ENCODE measurements at places on chromosomes 12 and 14.

- no peak for DNase-seq
These were observed 605 bp downstream of the ANKRD52 start for GRCh38 chr12:56257491-56258067.

- DNase-seq = peak; percentile 86
These were observed 532 bp downstream of the FKBP11 start for GRCh38 chr12:48924617-48925303.

GRCh38 chr14:70086685-70087379 lies 101.9 kb downstream of the SLC8A3 start:
- DNase-seq = no peak

DNA sequence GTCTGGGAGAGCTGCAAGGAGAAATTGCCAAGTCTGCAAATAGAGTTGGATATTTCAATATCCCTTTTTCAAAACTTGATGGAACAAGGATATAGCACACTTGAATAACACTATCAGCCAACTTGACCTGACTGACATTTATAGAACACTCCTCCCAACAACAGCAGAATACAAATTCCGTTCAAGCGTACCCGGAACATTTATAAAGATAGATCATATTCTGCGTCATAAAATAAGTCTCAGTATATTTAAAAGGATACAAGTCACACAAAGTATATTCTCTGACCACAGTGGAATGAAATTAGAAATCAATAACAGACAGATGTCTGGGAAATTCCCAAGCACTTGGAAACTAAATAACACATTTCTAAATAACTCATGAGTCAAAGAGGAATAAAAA lies 29.0 kb upstream of the MEG3 start:
- DNase-seq = no peak

GRCh38 chr14:97777622-97778355 lies 980.6 kb downstream of the VRK1 start:
- DNase-seq = peak; percentile 13

DNA sequence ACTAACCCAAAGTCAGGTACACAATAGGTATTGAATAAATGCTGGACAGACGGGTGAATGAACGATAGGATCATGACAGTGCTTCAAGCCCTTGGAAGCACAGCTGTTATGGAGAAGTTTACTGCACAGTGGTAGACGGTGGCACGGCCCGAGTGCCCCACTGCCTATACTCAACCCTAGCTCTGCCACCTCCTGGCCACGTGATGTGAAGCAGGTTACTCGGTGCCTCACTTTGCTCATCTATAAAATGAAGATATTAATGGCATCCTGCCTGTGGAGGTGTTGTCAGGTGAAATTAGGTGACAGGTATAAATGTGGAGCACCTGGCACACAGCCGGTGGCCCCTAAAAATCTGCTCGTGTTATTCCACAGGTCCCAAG lies 5.8 kb downstream of the ASB2 start:
- peak; percentile 81 for DNase-seq

DNA sequence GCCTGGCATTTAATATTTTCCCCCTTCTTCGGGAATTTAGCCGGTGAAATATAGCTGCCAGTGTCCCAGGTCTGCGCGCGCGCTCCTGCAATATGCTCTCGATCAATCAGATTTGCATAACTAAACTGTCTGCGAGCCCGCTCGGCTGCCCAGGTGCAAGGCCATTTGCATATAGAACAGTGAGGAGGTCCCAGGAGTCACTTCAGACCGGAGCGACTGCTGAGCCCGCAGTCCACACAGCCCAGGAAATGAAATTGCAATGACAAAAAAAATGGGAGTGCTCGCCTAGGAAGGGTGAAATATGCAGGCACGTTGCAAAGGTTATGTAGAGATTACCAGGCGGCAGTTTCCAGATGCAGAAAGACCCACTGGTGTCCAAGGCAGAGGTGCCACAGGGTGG lies 228.5 kb downstream of the VRK1 start:
- DNase-seq = no peak
